NCI-H1436 (cell line): ENCODE measurements at places on chromosomes 6 and 20.

GRCh38 chr20:2708073-2708415, 15.5 kb downstream of the EBF4 start:
- peak; percentile 70 for DNase-seq

DNA sequence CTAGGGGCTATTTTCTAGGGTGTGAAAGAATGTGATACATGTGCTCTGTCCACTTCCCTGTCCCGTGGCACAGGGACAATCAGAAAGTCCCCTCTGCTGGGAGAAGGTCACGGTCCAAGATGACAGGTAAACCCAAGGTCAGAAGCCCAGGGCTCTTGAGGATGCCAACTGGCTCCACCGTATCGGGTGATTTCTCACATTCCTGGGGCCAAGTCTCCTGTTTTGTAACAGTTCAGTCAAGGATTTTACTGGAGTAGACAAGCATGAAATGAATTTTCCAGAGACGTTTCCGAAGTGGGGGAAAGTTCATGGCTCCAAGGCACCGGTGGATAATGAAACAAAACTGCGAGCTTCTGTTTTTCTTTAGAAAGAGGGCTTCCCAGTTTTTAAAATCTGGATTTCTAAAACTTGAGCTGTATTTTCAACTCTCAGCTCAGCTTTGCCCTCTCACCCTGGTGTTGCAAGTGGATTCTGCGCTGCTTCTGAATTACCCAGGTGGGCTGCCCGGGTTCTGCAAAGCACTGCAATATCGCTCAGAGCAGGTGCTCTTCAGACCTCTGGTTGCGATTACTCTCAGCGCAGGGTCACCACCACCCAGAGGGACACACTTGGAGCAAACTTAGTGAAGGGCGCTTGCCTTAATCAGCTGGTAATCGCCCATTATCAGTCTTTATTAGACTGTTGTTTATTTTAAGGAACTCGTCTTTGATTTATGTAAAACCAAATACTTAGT, 64.4 kb upstream of the TMEM170B start:
- DNase-seq: no peak

DNA sequence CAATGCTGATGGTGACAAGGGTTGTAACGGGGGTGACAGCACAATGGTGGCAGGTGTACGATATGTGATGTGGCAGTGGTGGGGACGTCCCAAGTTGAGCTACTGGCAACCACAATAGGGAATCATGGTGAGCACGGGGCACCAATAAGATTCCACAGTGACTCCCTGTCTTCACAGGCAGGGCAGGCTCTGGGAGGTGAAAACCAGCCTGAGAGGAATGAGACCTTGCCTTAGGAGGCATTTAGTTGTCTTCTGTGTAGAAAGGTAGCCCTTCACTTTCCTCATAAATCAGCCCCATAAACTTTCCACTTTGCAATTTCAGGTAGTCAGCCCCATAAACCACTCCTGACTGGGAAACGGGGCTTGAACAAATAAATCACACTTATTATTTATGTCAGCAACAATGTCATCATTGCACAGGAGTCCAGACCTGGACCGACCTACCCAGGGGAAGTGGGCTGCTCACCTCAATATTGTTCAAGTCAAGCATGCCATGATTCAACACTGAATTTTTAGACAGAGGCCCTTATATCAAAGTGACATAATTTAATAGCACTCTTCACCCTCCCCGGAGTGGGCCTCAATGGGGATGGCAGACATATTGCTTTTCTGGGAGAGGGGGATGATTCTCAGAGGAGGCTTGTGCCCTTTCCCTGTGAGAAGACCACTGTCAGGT, 150.8 kb downstream of the CDC5L start:
- DNase-seq: peak; percentile 59

DNA sequence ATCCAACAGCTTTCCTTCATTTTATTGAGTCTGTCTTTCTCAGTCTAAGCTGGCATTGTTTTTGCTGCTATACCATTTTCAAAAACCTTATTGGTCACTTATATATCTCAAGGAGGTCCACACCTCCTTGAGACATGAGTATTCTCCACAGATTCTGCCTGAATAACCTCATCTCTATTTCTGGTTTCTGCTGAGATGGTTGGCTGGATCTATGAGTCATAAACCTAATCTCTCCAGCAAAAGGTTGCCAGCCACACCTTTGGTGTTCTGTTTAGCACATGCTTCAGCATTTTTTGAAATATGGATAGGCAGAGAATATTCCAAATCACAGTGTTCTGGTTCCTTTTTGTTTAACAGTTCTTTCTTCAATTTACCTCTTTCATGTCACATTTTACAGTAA, 40.8 kb upstream of the TMEM244 start:
- DNase-seq: no peak

- no peak for DNase-seq
Observed at GRCh38 chr6:6505111-6505510, 83.4 kb upstream of the LY86 start.

GRCh38 chr6:157527471-157527907, 146.5 kb downstream of the ZDHHC14 start:
- no peak for DNase-seq

GRCh38 chr6:138526822-138527235, 27.5 kb upstream of the NHSL1 start:
- DNase-seq: no peak

DNA sequence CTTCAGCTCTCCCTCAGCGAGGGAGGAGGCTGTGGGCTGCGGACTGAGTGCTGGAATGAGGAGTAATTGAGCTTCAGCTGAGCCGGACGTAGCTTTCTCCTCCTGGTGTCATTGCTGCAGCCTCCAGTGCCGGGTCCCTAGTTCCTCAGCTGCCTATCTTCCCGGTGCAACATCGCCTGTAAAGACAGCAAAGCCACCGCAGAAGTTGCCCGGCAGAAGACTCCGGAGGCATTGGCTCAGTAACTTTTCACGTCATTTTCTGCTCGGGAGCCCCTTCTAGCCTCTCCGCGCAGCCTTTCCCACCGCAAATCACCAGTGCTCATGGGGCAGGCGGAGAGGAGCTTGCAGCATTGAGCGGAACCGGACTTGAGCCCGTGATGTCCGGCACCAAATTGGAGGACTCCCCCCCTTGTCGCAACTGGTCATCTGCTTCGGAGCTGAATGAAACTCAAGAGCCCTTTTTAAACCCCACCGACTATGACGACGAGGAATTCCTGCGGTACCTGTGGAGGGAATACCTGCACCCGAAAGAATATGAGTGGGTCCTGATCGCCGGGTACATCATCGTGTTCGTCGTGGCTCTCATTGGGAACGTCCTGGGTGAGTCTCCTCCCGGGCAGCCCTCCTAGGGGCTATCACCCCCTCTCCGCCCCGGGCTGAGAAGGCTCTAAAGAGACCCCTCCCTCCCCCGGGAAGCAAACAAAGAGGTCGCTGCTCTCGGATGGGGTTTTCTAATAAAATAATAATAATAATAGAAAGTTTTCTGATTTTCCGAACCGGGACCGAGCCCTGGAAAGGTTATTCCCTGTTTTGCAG, at the start of gene HCRTR2:
TSS of gene HCRTR2 (plus strand) at position 305 of the 816 bp plus-strand sequence. CDS start at position 378, 73 bp downstream.
- DNase-seq: no peak

- no peak for DNase-seq
Observed at GRCh38 chr20:51402201-51402600, 140.3 kb downstream of the NFATC2 start.

- no peak for DNase-seq
Observed at GRCh38 chr20:36132802-36133211, 21.7 kb upstream of the EPB41L1 start.

GRCh38 chr6:125233202-125233601, 68.6 kb downstream of the HDDC2 start:
- no peak for DNase-seq

GRCh38 chr6:12896208-12896733, 179.7 kb downstream of the PHACTR1 start:
- DNase-seq: no peak

- no peak for DNase-seq
Observed at GRCh38 chr6:92263864-92264263, 1155.5 kb downstream of the EPHA7 start.
